ENCODE measurements at places on chromosomes 6 and 20.

- DNase-seq, result no peak
These were observed 69.3 kb upstream of the SYNJ2 start for GRCh38 chr6:157912326-157912725.

DNA sequence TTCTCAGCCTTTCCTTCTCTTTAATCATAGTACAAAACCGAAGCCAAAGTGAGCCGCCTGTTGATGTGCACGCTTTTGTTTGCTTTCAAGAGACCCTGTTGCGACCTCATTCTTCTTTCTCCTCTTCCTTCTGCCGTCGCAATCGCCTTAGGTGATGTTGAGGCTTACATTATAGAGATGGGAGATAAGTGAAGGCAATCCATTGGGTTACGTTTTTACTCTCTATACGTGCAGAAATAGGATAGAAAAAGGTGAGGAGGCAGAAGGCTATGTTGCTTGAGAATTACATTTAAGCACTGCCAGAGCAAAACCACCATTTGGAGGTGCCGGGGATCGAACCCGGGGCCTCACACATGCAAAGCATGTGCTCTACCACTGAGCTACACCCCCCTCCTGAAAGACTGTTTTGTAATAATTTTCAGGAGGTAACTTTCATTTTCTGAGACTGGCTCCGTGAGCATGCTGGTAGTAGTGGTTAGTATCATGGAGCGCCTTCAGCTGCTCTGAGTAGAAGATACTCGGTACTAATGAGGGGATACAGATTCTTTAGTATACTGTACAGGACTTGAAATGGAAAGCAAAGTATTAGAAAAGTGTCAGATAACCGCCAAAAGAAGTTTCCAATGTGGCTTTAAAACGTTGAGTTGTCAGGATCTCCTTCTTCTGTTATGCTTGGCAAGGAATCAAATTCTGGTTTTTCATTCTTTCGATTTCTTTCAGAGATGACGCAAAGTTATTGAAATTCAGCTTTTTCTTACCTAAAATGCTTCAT lies 165.6 kb downstream of the TRIM27 start:
- DNase-seq, result no peak

- DNase-seq, result no peak
These were observed 139.5 kb downstream of the ZFAND3 start for GRCh38 chr6:37959061-37959460.

GRCh38 chr20:22383156-22383555 lies 201.2 kb downstream of the FOXA2 start:
- DNase-seq, result no peak

DNA sequence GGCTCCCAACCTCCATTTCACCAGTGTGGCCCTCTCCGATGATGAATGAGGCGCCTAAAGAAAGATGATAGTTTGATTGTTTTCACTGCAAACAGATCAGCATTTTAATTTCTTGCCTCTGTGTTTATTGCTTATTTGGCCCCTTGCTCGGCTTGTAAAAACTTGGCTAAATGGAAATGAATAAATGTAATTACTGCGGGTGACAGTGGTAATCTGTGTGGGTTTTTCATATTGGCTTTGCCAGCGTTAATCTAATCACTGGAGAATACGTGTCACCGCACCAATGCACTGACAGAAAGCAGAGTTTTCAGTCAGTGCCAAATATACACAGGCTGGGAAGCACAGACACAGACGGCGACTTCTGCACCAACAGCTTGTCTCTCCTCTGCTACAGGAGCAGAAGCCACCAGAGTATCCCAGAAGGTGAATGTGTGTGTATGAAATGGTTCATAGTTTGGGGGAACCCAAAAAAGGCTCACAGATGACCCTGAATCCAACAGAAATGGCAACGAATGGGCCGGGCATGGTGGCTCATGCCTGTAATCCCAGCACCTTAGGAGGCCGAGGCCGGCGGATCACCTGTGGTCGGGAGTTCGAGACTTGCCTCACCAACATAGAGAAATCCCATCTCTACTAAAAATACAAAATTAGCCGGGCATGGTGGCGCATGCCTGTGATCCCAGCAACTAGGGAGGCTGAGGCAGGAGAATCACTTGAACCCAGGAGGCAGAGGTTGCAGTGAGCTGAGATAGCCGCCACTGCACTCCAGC lies 534.0 kb downstream of the PKHD1 start:
- DNase-seq, result no peak

- no peak for DNase-seq
These were observed 287.0 kb upstream of the MARCKS start for GRCh38 chr6:113570161-113570560.

DNA sequence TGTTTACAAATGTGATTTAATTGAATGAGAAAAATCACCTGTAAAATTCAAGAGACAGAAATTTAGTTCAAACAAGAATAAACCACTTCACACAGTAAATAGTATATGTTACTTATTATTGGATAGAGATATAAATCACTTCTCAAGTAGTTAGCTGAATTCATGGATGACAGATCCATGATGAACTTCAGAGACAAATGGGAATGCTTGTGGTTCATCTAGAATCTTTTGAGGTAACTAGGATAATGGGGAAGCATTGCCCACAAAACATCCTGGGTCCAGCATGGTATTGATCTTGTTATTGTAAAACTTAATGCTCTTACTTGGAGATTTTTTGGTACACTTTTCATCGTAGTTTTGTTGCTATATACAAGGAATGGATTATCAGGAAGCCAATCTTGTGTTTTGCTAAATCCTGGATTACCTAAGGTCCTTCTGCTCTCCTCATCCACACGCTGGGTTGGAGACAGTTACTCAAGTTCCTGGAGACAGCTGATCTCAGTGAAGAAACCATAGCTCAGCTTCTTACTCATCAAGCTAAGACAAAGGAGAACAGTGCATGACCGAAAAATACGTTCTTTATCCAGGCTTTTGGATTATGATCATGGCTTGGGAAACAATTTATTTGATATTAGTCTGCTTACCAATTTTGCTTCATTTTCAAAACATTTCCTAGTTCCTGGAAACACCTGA lies 142.5 kb upstream of the PREP start:
- DNase-seq, result no peak

DNA sequence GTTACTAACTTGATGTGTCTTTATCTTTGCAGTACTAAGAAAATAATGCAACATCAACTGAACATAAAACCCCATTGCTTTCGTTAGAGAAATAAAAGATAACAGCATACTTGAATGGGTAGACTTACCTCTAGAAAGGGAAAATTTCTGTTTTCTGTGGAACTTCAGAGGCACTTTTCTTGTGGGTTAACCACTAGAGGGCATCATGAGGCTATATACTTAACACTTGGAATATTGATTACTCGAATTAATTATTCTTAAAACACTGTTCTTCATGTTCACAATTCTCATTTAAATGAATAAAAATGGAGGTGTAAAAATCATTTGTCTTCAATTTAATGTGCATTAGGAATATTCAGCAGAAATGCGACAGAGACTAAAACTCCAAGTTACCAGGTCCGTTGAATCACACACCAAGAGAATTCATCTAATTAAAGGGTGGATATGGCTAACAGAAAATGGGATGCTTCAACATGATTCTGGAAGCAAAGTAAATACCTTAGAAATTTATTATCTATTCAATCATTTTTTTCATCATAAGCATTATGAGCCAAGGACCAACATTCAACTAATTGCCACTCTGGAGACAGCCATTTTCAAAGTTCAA lies 330.8 kb upstream of the PREP start:
- no peak for DNase-seq

- no peak for DNase-seq
These were observed 888.4 kb upstream of the GJE1 start for GRCh38 chr6:141244366-141244765.

DNA sequence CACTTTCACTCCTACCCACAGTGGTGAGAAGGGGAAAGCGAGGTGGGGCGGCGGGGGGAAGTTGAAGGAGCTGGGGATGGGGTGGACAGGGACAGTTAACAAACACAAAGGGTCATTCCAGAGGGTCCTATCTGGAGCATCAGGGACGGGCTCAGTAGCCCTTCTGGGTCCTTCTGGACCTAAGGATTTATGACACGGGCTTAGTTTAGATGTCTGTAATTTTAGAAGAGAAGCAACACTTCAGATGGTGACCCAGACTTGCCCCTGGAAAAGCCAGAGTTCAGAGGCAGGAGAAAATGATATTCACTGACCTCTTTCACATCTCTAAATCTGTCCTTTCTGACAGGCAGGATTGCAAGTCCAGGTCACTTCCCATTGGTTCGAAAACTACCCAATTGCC lies 36.3 kb downstream of the PDE10A start:
- DNase-seq, result no peak

- DNase-seq, result no peak
These were observed 79.6 kb downstream of the RPS12 start for GRCh38 chr6:132893772-132894490.

- DNase-seq, result no peak
These were observed 20.8 kb upstream of the MLN start for GRCh38 chr6:33824461-33825154.

Data from activated T-helper 9 cell treated with anti-CD3 and anti-CD28 coated beads, Interleukin-2, amount 50 U/mL, for 16 hours (primary cell).